ENCODE measurements at places on chromosomes 16 and 17. TPM values are rescaled to one million over a fixed set of nuclear protein-coding genes. Genes with fewer than 3 reads are reported as not detected.

- H3K36me3 ChIP-seq = no peaks in the 10 kb centered on the region
- peak overlapping the region; percentile 18 for H3K4me3 ChIP-seq
- DNase-seq = no peak
- H3K4me1 ChIP-seq = peaks cover 21% of the 10 kb centered on the region
- H3K27me3 ChIP-seq = no peaks in the 10 kb centered on the region
These were observed 24.1 kb downstream of the ALOX15B start for GRCh38 chr17:8062807-8063483.

- H3K27me3 ChIP-seq = no peaks in the 10 kb centered on the region
- H3K27ac ChIP-seq = no peak overlapping the region
- no peak overlapping the region for H3K4me3 ChIP-seq
- no peak for DNase-seq
- H3K4me1 ChIP-seq = no peaks in the 10 kb centered on the region
- no peaks in the 10 kb centered on the region for H3K36me3 ChIP-seq
These were observed 38.0 kb upstream of the NOL11 start for GRCh38 chr17:67679721-67680120.

GRCh38 chr16:22621586-22622155 lies 111.0 kb downstream of the NPIPB5 start:
- H3K4me3 ChIP-seq = no peak overlapping the region
- H3K27me3 ChIP-seq = no peaks in the 10 kb centered on the region
- H3K27ac ChIP-seq = no peak overlapping the region
- DNase-seq = no peak
- no peaks in the 10 kb centered on the region for H3K4me1 ChIP-seq

DNA sequence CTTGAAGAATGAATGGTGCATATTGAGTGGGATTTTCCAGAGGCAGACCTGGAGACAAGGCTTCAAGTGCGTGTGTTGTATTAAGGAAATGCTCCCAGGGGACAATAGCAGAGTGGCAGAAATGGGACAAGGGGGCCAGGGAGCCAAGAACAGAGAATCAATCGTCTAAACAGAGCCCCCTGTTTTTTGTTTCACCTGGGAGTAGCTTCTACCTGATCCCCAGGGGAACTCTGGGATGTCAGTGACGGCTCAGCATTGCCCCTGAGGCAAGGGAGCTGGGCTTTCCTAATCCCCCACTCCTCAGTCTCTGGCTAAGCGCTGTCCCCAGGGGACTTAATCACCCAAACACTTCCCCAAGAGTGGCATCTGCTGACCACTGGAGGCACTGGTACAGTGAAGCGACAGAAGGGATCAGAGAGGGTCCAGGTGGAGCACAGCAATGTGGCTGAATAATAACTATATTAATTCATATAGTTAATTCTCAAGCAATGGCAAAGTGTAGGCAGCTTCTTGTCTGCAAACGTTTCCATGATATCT lies 35.7 kb upstream of the C16orf78 start:
- H3K4me3 ChIP-seq = no peak overlapping the region
- no peaks in the 10 kb centered on the region for H3K27me3 ChIP-seq
- H3K36me3 ChIP-seq = no peaks in the 10 kb centered on the region
- no peaks in the 10 kb centered on the region for H3K4me1 ChIP-seq
- DNase-seq = peak; percentile 67
- no peak overlapping the region for H3K27ac ChIP-seq

- H3K4me3 ChIP-seq = peak overlapping the region; percentile 96
- H3K27me3 ChIP-seq = no peaks in the 10 kb centered on the region
- peak overlapping the region; percentile 98 for H3K27ac ChIP-seq
- no peaks in the 10 kb centered on the region for H3K36me3 ChIP-seq
- H3K4me1 ChIP-seq = peaks cover 63% of the 10 kb centered on the region
These were observed 1.1 kb upstream of the CAPN15 start for GRCh38 chr16:526181-527014.

DNA sequence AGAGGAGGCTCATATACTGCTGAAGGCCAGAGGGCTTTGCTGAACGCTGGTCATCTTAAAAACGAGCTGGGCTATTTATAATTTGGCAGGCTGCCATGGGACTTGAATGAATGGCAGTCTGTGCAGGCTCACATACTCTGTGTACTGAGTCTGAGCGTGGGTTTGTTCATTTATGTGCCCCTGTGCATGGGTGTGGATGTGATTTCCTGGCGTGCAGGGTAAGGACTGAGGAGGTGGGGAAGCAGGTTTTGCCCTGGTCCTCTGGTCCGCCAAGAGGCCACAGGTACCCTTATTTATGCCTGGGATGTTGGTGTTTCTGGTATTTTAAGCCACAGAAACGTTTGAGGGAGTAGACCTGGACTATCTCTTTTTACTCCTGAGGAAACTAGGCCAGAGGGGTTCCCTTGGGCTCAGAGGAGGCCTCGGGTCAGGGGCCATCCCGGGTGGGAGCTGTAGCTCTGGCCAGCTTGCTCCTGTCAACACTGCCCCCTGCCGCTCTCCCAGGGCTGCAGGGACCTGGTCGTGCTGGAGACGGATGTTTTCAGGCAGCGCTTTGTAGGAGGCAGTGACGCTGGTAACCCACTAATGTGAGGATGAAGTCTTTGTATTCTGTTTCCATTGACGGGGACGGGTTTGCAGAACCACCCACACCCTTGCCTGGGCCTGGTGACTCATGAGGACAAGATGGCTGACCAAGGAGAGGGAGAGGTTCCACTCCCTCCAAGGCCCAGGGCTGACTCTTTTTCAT lies 184.4 kb downstream of the MSI2 start:
- H3K36me3 ChIP-seq = no peaks in the 10 kb centered on the region
- H3K4me3 ChIP-seq = no peak overlapping the region
- H3K27ac ChIP-seq = no peak overlapping the region

DNA sequence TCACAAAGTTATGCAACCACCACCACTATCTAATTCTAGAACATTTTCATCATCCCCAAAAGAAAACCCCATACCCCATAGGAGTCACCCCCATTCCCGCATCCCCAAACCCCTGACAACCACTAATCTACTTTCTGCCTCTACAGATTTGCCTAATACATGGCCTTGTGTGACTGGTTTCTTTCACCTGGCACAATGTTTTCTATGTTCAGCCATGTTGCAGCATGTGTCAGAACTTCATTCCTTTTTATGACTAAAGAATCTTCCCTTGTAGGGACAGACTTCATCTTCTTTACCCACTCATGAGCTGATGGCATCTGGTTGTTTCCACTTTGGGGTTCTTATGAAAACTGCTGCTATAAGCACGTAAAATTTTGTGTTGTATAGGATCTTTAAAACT lies 34.6 kb downstream of the CYTH1 start:
- no peak overlapping the region for H3K4me3 ChIP-seq
- H3K27ac ChIP-seq = peak overlapping the region; percentile 92
- DNase-seq = no peak

DNA sequence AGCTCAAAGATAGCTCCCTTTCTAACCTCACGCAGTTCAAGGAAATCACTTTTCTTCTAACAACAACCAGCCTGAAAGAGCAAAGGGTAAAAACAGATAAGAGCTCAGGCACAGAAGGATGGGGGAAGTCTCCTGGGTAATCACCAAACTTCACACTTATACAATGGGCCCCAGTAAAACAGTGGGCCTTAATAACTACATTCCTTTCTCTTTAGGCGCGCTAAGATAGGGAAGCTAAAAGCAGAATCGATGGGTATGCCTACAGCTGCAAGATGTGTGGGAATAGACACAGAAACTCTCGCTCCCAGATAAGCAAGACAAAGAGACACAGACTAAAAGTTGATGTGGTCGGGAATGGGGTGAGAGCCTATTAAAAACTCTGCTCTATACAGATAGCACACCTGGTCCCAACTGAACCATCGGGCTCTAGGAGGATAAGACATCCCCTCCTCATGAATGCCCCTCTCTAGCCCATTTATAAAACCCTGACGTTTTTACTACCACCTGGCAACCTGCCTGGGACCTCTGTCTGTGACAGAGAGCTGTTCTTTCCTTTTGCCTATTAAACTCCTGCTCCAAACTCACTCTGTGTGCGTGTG lies 826 bp downstream of the LYZL6 start:
- H3K4me3 ChIP-seq = no peak overlapping the region
- H3K27ac ChIP-seq = no peak overlapping the region
- no peak for DNase-seq

DNA sequence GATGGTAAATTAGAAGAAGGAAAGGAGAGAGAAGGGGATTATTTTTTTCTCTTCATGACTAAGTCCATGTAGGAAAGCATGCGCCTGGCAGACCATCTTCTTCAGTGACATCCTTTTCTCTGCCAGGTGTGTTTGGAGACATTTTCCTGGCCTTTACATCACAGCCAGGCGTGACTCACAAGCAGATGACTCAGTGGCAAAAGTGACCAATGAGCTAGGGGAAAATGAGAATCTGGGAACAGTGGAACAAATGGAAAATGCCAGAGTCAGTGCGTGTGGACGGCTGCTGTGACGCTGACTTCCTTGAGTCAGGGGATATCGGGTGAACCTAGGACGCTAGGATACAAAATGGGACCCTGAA lies 9.4 kb downstream of the KIAA0513 start:
- H3K27me3 ChIP-seq = no peaks in the 10 kb centered on the region
- H3K4me3 ChIP-seq = no peak overlapping the region
- H3K27ac ChIP-seq = peak overlapping the region; percentile 61
- H3K36me3 ChIP-seq = no peaks in the 10 kb centered on the region
- no peak for DNase-seq
- peaks cover 17% of the 10 kb centered on the region for H3K4me1 ChIP-seq

DNA sequence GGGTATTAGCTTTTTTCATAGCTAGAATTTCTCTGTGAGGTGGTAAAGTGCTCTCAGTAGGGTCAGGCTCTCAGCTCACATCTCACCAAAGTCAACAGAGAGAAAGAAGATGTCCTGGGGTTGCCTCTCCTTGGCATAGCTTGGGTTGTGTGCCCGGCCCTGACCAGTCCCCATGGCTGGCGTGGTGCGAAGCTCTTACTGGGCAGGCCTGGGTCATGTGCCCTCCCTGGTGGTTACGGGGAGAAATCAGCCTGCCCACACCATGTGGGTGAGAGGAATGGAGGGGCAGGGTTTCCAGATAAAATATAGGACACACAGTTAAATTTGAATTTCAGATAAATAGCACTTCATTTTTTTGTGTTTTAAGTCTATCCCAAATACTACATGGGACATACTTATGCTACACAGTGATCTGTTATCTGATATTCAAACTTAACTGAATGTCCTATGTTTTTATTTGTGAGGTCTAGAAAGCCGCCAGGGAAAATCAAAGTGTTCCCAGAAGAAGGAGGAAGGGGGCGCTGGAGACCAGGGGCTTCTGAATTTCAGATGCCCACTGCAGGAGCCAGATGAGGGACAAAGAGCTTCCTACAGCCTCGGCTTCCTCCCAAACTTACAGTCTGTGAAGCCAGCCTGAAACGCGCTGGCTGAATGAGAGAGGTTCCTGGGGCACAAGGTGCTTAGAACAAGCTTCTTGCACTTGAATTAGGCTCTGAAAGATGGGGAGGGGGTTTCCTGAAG lies 45.4 kb downstream of the NKD1 start:
- no peak overlapping the region for H3K4me3 ChIP-seq
- no peak overlapping the region for H3K27ac ChIP-seq
- H3K36me3 ChIP-seq = no peaks in the 10 kb centered on the region
- DNase-seq = no peak

- no peak for DNase-seq
- H3K36me3 ChIP-seq = no peaks in the 10 kb centered on the region
- H3K4me1 ChIP-seq = peaks cover 73% of the 10 kb centered on the region
- H3K4me3 ChIP-seq = peak overlapping the region; percentile 87
These were observed 3.7 kb downstream of the NFE2L1 start for GRCh38 chr17:48051706-48052486.

DNA sequence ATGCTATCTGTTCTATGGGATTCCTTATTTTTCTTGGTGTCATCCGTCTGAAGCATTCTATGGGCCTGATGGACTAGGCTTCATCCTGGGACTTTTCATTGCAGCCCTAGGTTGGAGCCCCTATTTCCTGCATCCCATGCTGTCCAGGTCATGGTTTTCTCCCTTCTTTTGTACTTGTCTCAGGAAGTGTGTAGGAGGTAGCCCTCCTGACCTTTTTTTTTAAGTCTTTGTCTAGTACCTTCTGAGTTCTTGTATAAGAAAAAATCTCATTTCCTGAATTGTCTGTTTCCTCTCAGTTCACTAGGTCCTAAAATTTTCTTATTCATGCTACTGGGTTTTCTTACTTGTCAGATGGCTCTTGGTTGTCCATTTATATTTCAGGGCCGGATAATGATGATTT lies 6.0 kb downstream of the NDEL1 start:
- H3K27me3 ChIP-seq = no peaks in the 10 kb centered on the region
- DNase-seq = no peak
- H3K36me3 ChIP-seq = no peaks in the 10 kb centered on the region
- no peak overlapping the region for H3K4me3 ChIP-seq
- H3K4me1 ChIP-seq = peaks cover 71% of the 10 kb centered on the region
- H3K27ac ChIP-seq = no peak overlapping the region

- no peak for DNase-seq
- no peaks in the 10 kb centered on the region for H3K27me3 ChIP-seq
- no peaks in the 10 kb centered on the region for H3K36me3 ChIP-seq
- H3K4me1 ChIP-seq = peaks cover 12% of the 10 kb centered on the region
- no peak overlapping the region for H3K27ac ChIP-seq
These were observed 4.1 kb upstream of the GFAP start for GRCh38 chr17:44919411-44919810.

GRCh38 chr17:80822021-80822699 lies 169.5 kb upstream of the CHMP6 start:
- no peaks in the 10 kb centered on the region for H3K27me3 ChIP-seq
- no peak overlapping the region for H3K27ac ChIP-seq
- peaks cover 7% of the 10 kb centered on the region for H3K4me1 ChIP-seq
- H3K36me3 ChIP-seq = peaks cover 4% of the 10 kb centered on the region
- DNase-seq = no peak
- no peak overlapping the region for H3K4me3 ChIP-seq

DNA sequence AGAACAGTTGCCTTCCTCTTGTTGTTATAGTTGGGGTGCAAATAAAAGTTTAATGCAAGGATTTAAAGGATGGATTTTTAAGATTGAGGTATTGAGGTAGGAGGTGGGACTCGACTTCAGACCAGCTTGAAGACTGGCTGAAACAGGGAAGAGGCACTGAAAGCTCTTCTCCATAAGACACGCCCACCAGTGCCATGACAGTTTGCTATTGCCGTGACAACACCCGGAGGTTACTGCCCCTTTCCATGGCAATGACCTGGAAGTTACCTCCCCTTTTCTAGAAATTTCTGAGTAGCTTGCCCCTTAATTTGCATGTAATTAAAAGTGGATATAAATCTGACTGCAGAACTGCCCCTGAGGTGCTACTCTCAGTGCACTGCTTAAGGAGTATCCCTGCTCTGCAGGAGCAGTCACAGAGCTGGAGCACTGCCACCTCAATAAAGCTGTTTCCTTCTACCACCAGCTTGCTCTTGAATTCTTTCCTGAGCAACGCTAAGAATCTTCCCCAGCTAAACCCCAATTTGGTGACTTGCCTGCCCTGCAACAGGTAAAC lies 122.6 kb downstream of the SHISA6 start:
- H3K4me1 ChIP-seq = no peaks in the 10 kb centered on the region
- H3K4me3 ChIP-seq = no peak overlapping the region
- no peaks in the 10 kb centered on the region for H3K27me3 ChIP-seq
- no peak overlapping the region for H3K27ac ChIP-seq
- H3K36me3 ChIP-seq = no peaks in the 10 kb centered on the region
- DNase-seq = no peak

- H3K36me3 ChIP-seq = peaks cover 6% of the 10 kb centered on the region
- peaks cover 25% of the 10 kb centered on the region for H3K4me1 ChIP-seq
These were observed 259.6 kb downstream of the ZFHX3 start for GRCh38 chr16:72788269-72788809.

TOP2A gene
- 16.9 TPM for total RNA-seq

KRT31 gene
- not detected for total RNA-seq

DNAH3 gene
- 0.25 TPM for total RNA-seq

HAS3 gene
- total RNA-seq = 25.8 TPM

KRTAP2-3 gene
- total RNA-seq = not detected

ABCA3 gene
- 5.4 TPM for total RNA-seq

SLX1A gene
- total RNA-seq = 48.9 TPM

SSTR5 gene
- total RNA-seq = 0.98 TPM

KRTAP9-2 gene
- total RNA-seq = not detected

PIK3R5 gene
- total RNA-seq = 10.6 TPM
